ENCODE measurements at places on chromosomes 2 and 18.

DNA sequence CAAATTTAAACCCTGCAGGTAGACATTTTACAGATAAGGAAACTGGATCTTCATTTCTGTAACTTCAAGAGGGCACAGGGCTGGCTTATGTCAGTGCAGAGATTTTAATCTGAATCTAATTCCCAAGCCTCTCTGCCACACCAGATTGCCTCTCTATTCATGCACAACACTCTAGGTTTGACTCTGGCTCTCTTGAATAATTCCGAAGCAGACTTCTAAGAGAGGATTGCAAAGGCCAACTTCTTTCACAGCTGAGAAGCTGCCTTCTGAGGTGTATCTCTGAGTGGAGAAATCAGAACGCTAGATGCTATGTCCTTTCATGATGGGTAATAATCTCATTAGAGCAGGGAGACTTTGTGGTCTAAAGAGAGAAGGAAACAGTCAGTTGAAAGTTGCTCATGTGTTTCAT, 20.1 kb upstream of the MGAT5 start:
- no peak for DNase-seq

DNA sequence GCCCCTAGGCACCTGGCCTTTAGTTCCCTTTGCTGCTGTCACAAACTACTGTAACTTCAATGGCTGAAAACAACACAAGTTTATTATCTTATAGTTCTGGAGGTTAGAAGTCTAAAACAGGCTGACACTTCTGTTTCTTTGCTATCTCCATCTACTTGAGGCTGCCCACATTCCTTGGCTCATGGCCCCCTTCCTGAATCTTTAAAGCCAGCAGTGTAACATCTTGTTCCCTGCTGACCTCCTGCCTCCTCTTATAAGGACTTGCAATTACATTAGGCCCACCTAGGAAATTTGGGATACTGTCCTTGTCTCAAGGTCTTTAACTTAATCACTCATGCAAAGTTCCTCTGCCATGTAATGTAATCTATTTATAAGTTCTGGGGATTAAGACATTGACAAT, 6.5 kb downstream of the SMYD1 start:
- no peak for DNase-seq

GRCh38 chr18:4587204-4587603, 132.1 kb upstream of the DLGAP1 start:
- DNase-seq = peak; percentile 6

- no peak for DNase-seq
Observed at GRCh38 chr2:61937886-61938285, 32.4 kb downstream of the COMMD1 start.

DNA sequence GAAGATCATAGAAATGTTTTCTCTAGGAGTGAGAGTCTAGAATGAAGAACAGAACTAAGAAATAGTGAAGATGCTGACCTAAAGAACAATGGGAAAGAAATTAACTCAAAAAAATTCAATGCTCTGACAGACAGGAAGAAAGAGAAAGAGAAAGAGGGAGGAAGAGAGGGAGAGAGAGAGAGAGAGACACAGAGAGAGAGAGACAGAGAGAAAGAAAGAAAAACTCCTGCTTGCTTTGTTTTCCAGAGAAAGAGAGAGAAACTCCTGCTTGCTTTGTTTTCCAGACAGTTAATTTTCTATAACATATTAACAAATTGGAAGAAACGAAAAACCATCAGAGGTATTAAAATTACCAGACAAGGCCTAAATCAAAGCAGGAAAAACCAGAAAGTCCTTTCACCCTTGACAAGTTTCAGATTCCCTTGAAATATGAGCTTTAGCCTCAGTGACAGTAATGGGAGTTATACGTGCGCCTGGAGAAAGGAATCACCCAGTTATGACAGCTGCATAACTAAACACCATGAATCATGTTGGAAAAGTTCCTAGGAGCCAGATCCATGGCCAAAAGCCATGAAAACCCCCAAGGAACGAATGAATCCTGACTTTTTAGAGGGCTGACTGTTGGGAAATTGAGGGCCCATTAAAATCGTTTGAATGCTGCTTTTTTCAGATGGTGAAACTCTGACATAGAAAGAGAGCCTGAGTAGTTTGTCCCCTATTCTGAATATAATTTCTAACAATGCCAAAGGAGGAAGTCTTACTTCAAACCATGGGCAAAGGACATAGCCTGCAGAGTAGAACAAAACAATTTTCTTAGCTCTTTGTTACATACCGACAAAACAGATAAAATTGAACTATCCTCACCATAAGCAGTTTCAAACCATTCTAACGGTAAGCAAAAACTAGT, 228.6 kb upstream of the CHST9 start:
- DNase-seq = peak; percentile 86

DNA sequence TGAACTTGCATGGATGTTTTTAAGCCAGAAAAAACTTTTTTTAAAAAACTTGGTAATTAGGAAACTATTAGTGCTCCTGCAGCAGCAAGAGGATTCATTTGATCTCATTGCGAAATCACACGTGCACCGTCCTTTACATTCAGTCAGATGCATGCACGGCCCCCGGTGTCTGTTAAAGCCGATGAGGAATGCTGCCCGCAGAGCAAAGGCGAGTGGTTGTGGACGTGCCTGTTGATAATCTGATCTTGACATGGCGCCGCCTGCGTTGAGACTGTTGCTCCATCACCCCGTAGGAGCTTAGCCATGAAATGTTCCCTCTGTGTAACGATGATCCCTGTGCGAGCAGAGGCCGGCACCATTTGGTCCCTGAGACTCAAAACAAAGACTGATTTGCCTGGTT, 300.0 kb downstream of the GBX2 start:
- no peak for DNase-seq

DNA sequence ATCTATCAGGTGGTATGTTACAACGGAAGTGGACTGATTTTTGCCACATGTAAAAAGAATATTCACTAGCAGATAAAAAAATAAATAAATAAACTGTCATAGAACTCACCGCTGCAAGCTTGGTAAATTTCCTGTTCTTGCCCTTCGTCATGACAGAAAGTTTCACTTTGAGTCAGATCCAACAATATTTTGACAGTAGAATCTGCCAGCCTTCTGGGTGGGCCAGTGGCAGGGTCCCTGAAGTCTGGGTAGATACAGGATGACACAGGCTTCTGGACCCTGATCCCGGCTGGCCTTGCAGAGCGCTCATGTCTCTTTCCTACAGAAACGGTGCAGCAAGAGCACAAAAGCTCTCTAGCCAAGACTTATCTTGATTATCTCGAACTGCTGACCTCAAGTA, 97.8 kb upstream of the PMAIP1 start:
- no peak for DNase-seq

- DNase-seq = no peak
Observed at GRCh38 chr2:208718828-208719227, 312.2 kb downstream of the PTH2R start.

- DNase-seq = no peak
Observed at GRCh38 chr2:230872968-230873660, 8.4 kb downstream of the ITM2C start.

DNA sequence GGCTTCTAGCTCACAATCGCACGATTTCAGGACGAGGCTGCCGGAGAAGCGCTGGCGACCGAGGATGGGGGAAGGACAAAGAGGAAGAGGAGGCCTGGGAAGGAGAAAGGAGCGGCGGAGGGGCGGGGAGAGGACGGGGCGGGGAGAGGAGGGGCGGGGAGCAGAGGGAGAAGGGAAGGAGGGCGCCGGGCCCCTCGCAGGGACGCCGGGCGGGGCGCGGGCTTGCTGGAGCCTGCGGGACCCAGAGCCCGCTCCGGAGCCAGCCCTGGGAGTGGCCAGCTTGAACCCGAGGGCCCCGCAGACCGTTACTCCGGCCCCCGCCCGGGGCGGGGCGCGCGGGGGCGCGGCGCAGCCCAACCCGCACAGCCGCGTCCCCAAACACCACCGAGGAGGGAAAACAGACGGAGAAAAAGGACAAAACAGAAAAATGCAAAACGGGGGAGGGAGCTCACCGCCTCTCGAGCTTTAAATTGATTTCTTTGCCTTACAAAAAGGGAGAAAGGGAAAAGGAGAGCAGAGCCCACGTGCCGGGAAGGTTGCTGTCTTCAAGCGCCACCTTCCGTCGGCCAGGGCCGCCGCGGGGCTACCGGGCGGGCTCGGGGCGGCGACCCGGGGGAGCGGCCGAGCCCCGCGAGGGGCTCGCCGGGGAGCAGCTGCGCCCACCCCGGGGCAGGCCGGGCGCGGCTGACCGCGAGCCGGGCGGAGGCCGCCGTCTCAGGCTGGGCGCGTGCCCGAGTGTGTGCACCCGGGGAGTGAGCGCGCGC, 781 bp upstream of the SOX11 start:
- no peak for DNase-seq

- no peak for DNase-seq
Observed at GRCh38 chr18:59298871-59299270, 19.6 kb downstream of the CPLX4 start.

- DNase-seq = no peak
Observed at GRCh38 chr2:97733341-97734035, 20.1 kb downstream of the ZAP70 start.

DNA sequence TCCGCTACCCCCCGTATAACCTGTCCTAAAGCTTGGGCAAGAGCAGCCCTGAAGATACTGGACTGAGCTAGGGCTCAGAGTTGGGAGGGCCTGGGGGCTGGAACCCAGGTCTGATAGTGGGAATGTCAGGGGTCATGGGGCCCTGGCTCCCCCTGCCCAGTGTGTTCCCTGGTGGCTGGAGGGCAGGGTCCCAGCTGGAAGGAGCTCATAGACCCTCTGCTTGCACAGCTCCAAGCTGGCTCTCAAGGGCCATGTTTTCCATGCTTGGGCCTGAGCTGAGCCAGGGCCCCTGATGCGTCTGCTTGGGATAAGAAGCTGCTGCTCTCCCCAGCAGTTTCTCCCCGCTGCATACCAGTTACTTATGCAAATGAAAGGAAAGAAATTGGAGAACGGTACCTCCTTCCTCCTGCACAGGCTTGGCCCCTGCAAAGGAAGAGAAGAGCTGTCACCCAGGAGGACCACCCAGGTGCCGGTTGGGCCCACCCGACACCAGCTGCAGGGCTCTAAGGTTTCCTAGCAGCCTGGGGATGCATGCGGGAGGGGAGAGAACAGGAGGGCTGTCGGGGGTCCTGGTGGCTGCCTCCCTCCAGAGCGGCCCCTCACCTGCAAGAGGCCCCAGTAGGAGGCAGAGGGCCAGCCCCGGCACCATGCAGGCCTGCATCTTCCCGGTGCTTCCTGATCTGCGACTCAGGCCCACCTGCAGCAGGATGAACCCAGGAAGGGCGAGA, 628 bp downstream of the OTOS start:
- DNase-seq = no peak

Measured in bronchial epithelial cell (primary cell).